Aorta (tissue), 5 donors: ENCODE measurements at places on chromosomes 5 and 9. TPM values are rescaled to one million over a fixed set of nuclear protein-coding genes. Genes with fewer than 3 reads are reported as not detected.

- no peak for DNase-seq
These were observed 27.0 kb downstream of the GNAQ start for GRCh38 chr9:78004478-78005229.

DNA sequence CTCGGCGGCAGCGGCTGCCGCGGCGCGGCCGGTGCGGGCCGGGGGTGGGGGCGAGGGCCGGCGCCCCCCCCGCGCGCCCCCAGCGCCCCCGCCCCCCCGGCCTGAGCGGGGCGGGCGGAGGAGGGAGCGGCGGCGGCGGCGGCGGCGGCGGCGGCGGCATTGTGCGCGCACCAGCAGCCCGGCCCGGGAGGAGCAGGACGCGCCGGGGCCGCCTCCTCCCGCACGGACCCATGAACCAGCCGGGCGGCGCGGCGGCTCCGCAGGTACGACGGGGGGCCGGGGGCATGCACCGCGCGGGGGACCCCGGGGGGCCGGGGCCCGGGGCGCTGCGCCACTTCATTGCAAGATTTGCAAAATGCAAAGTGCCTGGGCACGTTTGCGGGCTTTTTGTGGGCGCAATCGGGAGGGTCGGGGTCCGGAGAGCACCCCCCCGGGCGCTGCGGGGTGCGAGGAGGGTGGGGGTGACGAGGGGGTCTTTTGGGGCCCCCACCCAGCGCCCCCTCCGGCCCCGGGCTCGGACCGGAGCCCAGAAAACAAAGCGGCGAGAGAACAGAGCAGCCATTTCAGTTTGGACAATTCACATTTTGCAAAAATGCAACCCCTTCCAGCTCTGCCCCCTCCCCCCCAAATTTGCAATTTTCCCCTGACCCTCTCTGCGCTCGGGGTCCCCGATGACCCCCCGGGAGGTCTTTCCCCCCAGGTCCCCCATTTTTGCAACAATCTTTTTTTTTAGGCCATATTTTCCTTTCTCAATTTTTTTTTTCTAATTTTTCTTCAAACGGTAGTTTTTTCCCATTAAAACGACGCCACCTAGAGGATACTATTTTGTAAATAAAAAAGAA, at the start of gene ZNF618:
TSS of gene ZNF618 (plus strand) at position 159 of the 842 bp plus-strand sequence. CDS start at position 231, 72 bp downstream.
- DNase-seq = peak; percentile 55

- peak; percentile 47 for DNase-seq
These were observed 2.2 kb downstream of the NPR3 start for GRCh38 chr5:32713361-32713769.

- no peak for DNase-seq
These were observed 93.3 kb upstream of the PCSK5 start for GRCh38 chr9:75797085-75797580.

DNA sequence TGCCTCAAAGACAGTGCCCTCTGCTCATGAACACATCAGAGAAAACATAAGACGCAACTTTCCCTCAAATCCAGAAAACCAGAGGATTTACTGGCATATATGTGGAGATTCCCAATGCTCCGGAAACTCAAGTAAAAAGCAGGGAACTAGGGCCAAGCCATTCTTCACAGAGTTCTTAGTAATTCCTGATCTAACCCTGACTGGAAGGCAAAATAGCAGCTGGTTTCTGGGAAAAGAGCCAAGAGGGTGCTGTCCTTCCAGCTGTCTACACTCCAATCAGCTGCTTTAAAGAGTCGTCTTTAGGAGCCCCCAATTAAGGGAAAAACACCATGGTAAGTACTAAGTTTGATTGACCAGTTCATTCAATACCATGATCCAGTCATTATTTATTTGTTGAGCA, 49.6 kb downstream of the GNA14 start:
- no peak for DNase-seq

DNA sequence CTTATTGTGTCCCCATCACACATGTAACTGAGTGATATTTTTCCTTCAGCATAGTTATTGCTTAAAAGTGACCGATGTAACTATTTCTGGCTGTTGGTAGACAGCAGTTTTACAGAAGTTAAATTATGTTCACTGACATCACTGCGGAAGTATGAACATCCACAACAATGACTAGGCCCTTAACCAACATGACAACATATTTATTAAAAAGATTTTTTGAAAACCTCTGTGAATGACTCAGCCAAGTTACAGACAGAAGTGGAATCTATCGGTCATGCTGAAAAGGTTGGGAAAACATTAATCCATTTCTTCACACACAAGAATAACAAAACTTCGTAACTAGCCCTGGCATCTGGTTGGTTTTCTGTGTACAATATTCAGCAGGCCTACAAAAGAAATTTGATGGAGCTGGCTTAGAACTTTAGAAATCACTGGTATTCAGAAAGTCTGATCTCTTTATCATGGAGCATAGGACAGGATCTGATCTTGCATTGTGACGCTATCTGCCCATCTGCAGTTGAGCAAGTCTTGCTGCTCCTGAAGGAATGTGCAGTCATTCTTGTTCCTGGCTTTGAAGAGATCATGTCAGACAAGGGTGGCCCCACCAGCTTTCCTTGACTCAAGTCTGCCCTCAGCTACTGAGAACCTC, 6.5 kb downstream of the GLIS3 start:
- no peak for DNase-seq

- DNase-seq = no peak
These were observed 379.5 kb upstream of the EDIL3 start for GRCh38 chr5:84764227-84764626.

SMIM27 gene
- total RNA-seq = 6.5 TPM

WDR38 gene
- not detected for total RNA-seq

DDX4 gene
- not detected for total RNA-seq

SLC6A18 gene
- not detected for total RNA-seq
